ENCODE measurements at places on chromosomes 1 and 21.

DNA sequence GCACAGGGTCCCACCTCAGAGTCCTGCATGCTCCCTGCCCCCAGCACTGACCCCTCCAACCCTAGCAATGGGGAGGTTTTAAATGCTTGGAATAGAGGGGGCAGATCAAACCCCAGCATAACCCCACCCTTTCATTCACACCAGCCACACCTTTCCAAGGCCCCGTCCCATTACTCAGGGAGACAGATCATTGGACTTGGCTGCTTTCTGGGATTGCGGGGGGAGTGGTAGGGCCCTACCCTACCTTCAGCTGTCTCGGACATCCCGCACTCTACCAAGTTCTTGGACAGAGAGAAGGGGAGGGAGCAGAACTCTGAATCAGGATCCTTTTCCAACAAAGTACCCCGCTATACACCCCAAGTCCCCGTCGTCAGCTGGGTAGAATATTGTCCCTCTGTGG lies 983 bp downstream of the PADI2 start:
- no peak for DNase-seq

GRCh38 chr21:32886339-32886738 lies 114.8 kb upstream of the PAXBP1 start:
- DNase-seq, result no peak

DNA sequence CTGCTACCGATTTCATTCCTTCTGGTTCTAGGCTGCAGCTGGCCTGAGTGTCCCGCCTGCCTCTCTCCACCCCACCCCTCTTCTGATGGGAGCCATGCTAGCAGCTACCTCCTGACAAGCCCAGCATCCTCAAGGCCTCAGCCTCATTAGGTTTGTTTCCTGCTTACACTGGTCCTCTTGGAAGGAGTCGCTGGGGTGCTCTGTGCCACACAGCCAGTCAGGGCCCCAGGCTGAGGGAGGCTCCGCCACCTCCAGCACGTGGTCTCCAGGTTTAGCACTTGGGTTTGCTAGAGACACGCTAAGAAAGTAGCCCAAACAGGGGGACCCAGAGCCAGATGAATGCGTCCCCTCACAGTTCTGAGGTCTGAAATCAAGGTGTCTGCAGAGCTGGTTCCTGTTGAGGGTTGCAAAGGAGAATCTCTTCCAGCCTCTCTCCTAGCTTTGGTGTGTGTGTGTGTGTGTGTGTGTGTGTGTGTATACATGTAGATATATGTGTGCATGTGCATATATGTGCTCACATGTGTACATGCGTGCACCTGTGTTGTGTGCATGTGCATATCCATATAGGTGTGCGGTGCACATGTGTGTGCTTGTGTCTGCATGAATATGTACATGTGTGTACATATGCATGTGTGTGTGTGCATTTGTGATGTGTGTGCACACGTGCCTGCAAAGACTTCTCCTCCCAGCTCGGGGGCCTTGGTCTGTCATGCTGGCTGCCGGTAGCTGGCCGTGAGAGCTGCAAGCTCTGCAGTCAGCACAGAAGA lies 301.1 kb upstream of the AJAP1 start:
- no peak for DNase-seq

GRCh38 chr1:235327559-235328270 lies at the start of gene ARID4B:
Gene ARID4B, minus strand, starts transcription at chr1:235328179. Its CDS starts 1,260 bp downstream, at chr1:235326919.
- no peak for DNase-seq

DNA sequence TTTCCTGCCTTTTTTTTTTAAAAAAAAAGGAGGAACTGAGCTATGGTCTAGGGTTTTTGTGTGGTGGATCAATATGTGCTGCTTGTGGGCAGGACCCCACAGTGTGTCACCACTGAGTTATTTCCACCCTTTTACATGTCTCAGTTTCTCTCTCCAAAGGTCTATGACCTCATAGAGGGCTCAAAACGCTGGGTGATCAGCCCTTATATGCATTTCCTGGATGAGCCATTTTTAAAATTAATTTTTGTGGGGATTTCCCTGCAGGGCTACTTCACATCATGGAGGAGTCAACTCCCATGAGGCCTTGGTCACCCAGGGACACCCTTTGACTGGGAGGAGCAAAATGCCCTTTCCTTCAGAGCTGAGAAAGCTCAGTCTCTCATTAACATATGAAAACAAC lies 20.7 kb upstream of the HAO2 start:
- no peak for DNase-seq

DNA sequence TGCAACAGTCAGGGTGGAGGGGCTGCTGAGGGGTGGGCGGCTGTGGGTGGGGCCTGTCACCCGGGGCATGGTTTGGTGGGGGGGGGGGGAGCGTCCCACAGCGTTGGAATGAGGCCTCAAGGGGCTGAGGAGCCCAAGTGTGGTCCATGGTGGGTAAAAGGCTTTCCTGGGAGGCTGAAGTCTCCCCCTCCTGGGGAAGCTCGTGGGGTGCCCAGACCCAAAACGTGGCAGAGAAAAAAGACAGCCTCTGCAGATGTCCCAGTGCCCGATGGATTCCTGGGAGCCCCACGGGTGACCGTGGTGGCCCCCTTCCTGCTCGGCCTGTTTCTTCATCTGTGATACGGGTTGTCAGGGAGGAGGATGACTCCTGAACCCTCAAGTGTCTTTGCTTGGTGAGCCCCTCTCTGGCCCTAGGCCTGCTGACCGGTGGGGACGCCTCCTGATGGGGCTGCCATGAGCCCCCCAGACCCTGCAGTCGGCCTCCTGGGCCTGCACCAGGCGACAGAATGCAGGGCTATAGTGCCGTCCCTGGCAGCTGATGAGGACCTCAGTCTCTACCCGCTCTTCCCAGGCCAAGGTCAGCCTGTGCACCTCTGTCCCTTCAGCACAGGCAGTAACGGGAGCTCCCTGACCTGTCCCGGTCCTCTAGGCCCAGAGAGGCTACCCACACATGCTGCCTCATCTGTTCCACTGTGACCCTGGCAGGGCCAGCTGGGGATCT lies 1.1 kb downstream of the OBSCN start:
- no peak for DNase-seq

- DNase-seq, result no peak
Observed at GRCh38 chr1:227170361-227171166, 147.7 kb downstream of the CDC42BPA start.

DNA sequence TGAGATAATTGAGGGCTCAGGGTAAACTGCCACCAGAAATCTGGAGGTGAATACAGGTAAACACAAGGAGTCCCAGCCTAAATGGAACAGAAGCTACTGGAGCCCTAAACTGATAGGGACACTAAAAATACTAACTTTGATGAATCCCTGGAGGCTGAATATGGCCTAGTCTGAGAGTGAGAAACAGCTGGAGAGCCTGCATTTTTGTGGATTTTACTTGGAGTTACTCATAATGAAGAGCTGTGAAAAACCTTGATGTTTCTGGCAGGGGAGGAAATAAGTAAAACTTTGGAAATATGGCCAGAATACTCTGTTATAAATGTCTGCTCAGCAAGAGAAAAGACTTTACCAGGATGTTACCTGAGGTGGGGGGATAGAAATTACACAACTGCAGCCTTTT lies 164.4 kb downstream of the LIPI start:
- no peak for DNase-seq

DNA sequence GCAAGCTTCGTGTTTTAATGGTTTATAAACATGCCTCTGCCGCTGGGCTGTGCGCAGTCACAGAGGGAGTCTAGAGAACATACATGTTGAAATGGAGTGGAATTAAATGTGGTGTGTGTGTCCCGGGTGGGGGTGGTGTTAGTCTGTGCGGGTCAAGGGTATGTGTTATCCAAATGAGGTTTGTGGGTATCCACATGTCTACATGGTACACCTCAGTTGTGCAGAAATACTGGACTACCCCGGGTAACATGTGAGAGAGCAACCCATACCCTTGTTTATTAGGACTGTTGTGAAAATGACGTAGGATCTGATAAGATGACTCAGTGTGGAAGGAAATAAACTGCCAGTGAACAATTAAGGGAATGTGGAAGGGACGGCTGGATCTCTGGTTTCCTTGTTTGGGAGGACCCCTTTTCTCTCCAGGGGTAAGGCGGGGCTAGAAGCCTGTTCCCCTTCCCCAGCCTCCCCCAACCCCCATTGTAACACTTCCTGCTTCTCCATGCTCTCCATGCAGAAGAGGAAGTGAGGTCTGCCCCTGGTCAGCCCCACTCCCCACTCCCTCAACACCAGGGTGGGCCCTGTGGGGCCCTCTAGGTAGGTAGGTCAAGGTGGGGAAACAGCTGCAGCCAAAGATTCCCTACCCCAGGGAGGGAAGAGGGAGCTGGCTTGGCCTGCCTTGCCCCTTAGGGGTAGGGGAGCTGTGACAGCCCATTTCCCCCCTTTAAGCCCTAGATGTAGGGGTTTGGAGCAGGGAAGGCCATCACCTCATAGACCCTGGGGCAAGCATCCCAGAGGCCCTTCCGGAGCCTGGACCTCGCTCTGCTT lies 690 bp downstream of the EPS8L3 start:
- DNase-seq, result no peak

GRCh38 chr1:153796786-153797659 lies 21.8 kb downstream of the SLC27A3 start:
- peak; percentile 38 for DNase-seq

- DNase-seq, result no peak
Observed at GRCh38 chr1:156098784-156099183, 15.7 kb upstream of the LMNA start.

DNA sequence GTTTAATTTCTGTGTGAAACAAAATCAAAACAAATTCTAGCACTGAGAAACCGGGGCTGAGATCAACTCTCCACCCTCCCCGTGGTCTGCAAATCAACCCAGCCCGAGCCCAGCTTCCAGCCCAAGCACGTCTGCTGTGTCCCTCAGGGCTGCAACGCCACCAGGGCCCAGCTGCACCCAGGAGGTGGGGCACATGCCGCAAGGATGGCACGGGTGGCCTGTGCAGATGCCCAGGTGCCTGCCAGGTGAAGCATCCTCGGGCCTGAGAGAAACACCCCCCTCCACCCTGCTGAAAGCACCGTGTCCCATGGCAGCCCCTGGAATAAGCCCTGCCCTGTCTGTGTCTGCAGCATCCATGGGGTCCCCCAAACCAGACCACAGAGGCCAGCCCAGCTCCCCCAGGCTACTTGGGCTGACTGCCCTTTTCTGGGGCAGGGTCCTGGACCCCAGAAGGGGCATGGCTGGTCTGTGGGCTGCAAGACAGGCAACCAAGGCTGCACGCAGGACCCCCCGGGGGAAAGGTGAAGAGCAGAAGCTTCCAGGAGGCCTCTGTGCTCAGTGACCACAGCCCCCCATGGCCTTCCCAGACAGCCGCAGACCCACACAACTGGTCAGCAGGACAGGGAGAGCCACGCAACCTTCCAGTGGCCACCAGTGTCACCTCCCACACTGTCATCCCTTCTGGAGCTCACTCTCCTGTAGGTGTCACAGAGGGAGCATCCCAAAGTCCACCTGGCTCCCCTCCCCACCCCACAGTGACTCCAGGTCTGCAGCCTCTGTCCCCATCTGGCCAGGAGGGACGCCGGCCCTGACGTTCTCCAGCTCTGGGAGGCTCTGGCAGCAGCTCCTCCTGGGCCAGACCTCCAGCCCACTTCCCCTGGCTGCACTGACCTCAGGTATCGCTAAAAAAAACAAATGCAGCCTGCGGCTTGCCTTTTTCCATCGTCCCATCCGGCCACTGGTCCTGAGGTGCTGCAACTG lies 7.7 kb downstream of the WNT9A start:
- DNase-seq, result no peak

DNA sequence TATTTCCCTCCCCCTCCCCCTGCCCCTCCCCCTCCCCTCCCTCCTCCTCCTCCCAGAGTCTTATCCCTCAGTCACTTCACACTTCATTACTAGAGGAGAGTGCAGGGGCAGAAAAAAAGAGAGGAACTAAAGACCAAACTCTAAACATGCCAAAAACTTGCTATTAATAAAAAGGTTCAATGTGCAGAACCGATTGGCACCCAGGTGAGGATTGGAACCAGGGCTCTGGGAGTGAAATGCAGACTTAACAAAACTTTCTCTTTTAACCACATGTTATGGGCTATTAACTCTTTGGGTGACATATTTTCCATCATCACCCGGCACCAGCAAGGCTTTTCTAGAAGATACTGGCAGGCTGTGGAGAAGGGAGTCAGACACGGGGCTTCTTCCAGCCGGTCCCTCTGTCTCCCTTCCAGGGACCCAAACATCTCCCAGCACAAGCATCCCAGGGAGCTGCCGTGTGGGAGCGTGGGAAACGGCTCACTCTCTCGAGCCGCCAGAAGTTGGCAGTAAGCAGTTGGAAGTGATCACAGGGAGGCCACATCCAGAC lies 13.6 kb downstream of the NID1 start:
- DNase-seq, result peak; percentile 18

DNA sequence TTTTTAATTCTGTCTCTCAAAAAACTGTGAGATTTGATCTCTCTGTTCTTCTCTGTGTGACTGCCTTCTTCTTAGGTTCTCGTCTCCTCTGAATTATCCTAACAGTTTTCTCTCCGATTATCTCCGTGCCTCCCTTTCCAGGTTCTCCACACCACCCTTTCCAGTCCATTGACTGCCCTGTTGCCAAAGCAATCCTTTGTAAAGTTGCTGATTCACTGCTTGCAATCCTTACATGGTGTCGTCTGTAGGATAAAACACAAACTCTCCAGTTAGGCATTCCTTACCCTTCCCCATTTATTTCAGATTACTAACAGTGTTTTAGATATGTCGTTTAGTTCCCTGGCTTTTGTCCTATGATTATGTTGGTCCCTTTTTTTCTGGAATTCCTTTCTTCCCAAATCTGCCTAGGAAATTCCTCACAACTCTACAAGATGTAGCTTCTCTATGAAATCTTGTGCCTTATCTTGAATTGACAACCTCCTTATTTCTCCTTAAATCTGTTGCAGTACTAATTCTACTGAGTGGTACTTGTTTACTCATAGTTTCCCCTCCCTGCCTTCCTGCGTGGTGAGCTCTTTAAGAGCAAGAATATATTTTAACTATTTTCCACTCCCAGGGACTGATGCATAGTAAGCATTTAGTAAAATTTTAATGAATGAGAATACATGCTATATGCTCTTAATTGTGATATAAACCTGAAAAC lies 22.3 kb downstream of the RCOR3 start:
- DNase-seq, result peak; percentile 55

DNA sequence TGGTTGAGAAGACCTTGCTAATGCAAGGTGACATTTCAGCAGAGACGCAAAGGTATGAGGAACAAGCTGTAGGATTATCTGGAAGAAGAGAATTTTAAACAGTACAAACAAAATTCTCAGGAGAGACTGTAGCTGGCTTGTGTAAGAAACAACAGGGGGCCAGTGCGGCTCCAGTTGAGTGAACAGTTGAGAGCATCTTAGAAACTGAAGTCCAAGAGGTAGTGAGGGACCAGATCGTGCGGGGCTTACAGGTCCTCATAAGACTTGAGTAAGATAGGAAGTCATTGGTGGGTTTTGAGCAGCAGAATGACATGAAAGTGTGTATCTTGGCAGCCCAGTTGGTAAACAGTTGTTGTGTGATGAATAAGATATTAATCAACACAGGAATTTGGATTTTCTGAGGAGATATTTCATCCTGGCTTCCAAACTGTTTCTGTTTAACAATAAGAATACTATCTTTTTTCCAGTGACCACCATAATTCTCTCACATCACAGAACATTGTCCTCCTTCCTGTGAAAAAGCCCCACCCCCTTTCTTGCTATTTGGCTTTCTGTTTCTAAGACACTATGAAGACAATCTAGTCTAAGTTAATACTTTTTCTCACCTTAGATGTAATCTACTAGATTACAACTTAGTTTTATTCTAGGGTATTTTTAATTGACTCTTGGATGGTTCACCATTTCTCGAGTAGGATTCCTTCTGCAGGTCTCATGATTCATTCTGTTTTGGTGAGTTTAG lies 62.4 kb downstream of the SASS6 start:
- no peak for DNase-seq

Data from kidney glomerular epithelial cell (primary cell).